Motor neuron (in vitro differentiated cells): ENCODE measurements at places on chromosomes 3 and 15. TPM values are rescaled to one million over a fixed set of nuclear protein-coding genes. Genes with fewer than 3 reads are reported as not detected.

The HTR3D gene
- total RNA-seq, result not detected in 2 replicates

The LEKR1 gene
- 0.31 and 0.56 TPM in 2 replicates for total RNA-seq

The LMAN1L gene
- 0.83 and 1.8 TPM in 2 replicates for total RNA-seq

The C3orf52 gene
- total RNA-seq, result 2.7 and 2.9 TPM in 2 replicates

The PP2D1 gene
- 0.89 and 1.1 TPM in 2 replicates for total RNA-seq

The SERPINI1 gene
- 5.0 and 6.0 TPM in 2 replicates for total RNA-seq

The PARP3 gene
- 7.0 and 9.4 TPM in 2 replicates for total RNA-seq

The ROBO2 gene
- total RNA-seq, result 28.3 and 28.4 TPM in 2 replicates
